Kidney (tissue), 22 donors: ENCODE measurements at places on chromosomes 7 and 10.

GRCh38 chr10:133270773-133271297 is 5.8 kb downstream of the ADAM8 start:
- DNase-seq: no peak

GRCh38 chr7:151588982-151589381 is 69.3 kb upstream of the RHEB start:
- DNase-seq: no peak

DNA sequence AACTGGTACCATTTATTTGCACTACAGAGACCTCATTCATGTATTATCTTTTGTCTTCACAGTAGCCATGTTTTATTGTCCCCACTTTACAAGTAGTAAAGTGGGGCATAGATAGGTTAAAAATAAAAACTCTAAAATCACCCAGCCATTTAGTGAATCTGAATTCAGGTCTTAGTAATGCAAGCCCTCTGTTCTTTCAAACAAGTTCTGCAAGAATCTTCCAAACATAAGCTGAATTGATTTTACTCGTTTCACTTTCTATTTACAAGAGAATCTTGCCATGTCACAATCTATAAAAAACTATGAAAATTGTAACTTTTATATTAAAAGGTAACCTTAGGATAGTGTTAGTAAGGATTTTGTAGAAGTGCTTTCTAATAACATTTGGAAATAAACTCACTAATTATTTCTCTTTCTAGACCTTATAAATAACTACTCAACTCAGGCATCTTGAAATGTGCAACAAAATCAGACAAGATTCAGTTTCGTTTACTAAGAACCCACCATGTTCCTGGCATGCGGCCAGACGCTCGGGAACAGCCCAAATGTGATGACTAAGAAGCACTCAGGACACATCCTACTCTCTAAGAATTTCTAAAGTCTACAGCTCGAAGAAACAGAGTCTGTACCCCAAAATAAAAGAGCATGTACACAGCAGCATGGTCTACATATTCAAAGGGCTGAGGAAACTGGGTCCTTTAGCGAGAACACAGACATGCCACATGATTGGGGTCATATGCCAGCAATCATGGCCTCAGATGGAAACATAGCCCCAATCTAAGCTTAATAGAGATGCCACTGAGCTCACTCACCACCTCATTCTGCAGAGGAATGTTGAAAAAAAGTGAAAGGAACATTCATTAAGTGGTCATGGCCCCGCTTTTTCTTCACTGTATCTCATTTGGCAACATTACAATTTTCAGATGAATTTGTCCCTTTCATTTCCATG is 167.6 kb downstream of the AMPH start:
- no peak for DNase-seq

DNA sequence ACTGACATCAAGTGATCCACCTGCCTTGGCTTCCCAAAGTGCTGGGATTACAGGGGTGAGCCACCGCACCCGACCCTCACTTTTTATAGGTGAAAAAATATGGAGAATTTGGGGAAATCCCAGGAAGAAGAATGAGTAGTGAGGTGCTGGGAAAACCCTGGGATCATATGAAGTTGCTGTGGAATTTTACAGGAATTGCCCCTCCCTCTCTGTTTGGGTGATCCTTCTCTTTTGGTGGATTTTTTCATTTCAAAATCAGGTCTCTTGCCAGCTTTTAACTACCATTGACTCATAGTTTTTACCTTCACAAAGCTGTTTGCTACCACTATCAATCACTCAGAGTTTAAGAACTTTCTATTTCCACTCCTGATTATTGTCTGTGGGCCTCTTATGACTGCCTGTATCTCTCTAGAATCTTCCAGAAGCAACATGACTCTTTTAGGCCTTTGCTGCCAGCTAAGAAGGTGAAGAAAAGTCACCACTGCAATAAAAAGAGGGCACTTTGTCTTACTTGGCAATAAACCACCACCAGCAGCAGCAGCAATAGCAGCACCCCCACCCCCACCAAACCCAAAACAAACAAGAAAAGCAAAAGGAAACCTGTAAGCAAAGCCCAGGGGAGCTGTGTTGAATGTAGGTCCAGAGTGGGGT is 4.0 kb upstream of the GIMAP8 start:
- peak; percentile 47 for DNase-seq

- DNase-seq: no peak
These were observed 43.8 kb downstream of the SP8 start for GRCh38 chr7:20742913-20743312.

DNA sequence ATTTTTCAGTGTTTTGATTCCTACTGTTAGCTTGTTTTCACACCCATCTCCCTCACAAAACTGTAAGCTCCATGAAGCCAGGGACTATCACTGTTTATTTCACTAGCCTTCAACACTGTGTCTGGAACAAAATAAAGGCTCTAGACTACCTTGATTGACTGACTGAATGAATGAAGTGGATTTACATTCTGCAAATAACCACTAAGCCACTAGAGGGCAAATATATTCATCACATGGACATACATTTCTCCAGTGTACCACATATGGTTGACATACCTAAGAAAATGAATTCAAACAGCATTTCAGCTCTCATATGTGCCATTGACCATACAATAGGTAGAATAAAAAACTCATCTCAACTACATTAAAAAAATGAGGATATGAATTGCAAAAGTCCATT is 185.9 kb downstream of the RAB11FIP2 start:
- no peak for DNase-seq

- no peak for DNase-seq
These were observed 27.5 kb downstream of the TLX1 start for GRCh38 chr10:101158459-101159058.

- peak; percentile 16 for DNase-seq
These were observed 40.1 kb upstream of the STRIP2 start for GRCh38 chr7:129394101-129394500.

GRCh38 chr7:157389951-157390730 is 53.3 kb downstream of the DNAJB6 start:
- DNase-seq: no peak

DNA sequence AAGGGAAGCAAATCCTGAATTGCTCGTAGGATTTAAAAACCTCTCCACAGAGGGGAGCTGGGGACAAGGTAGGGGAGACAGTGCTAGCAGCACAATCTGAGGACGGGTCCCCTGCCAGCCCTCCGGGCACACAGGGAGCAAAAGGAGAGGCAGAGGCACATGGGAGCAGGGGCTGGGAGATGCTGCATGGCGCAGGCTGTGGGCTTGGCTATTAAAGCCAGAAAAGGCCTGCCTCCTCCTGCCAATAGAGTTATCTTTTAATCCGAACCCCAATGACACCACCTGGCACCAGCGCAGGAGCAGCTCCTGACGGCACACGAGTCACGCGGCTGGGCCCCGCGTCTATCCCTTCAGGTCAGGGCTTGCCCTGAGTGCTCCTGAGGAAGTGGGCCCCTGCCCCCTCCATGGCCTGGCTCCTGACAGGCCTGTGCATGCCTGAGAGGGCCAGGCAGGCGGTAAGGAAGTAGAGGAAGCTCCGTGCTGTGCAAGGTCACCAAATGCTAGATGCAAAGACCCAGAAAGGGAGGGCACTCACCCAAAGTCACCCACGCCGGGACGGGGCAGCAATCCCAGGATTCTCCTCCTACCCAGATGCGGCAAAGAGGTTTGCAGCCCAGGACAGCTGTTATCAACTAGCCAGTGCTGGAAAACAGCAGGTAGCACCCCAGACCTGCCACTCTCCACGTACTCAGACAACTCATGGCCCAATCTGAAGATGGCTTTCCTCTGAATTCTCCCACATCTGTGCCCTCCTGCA is 28.1 kb downstream of the DLG5 start:
- DNase-seq: peak; percentile 82

- no peak for DNase-seq
These were observed 1077.6 kb downstream of the TYW1 start for GRCh38 chr7:68074242-68074641.

- DNase-seq: no peak
These were observed 32.3 kb upstream of the IL6 start for GRCh38 chr7:22694597-22695207.

GRCh38 chr10:79179164-79179956 is 110.6 kb downstream of the ZMIZ1 start:
- DNase-seq: peak; percentile 76

- DNase-seq: no peak
These were observed 1.7 kb upstream of the CACNA2D1 start for GRCh38 chr7:82445271-82445670.

- no peak for DNase-seq
These were observed 87.3 kb downstream of the ADCY1 start for GRCh38 chr7:45661302-45661995.

GRCh38 chr7:151081170-151082101 is 827 bp upstream of the FASTK start:
- no peak for DNase-seq

- no peak for DNase-seq
These were observed 102.8 kb downstream of the PIP4K2A start for GRCh38 chr10:22611425-22612115.

DNA sequence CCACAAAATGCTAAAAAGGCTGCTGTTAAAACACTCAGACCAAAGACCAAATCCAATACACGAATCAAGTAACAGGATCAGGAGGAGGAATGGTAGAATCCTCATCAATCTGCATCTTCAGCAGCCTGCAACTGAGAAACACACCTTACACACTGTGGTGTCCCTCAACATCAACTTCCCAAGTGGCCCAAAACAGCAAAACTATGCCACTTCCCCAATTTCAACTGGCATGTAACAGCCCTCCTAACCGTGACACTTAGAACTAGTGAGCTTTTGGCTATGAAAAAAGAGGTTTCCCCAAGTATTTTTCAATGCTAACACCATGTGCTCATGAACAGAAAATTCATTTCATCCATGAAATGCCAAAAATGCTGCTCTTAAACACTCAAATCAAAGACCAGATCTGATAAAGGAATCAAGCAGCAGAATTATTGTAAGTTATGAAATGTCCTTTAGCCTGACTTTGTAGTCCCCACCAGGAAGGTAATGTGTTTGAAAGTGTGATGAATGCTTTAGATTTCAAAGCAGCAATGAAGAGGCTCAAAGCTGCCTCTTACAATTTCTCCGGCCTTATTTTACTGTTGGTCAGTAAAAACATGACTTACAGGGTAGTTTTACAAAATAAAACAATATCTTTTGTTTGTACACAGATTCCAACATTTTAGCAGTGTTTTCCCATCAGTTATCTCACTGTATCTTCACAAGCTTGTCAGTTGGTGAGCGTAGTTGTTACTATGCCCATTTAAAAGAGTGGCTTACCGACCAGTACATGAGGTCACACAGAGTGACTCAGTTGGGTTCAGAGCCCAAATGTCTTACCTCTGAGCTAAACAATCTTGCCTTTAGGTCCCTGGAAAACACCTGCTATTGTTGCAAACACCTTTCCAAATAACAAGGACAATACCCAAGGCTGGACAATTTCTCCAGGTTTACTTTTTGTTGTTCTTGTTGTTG is 65.7 kb upstream of the ASAH2 start:
- no peak for DNase-seq

DNA sequence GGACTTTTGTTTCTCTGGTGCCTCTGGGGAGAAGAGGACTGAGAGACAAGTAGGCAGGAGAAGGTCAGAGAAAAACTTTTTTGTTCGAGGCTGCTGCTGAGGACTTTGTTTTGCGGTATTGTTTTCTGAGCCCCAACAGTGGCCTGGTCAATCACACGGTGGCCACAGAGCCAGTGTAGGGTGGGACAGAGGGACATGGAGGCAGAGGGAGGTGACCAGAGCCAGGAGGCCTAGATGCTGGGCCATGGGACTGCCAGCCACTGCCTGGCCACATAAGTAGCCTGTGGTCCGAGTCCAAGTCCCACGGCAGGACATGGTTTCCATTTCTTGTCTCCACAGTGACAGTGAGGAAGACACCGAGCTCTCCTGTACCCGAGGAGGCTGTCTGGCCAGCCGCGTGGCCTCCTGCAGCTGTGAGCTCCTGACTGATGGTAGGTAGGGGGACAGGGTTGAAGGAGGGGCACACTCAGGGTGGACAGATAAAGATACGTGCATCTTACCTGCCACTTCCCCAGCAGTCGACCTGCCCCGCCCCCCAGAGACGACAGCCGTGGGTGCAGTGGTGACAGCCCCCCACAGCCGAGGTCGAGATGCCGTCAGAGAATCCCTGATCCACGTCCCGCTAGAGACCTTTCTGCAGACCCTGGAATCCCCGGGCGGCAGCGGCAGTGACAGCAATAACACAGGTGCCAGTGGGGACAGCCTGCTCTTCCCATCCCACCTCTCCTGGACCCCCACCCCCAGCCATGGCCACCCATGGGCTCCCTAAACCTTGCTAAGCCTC is 27.5 kb downstream of the SH2B2 start:
- DNase-seq: no peak

- no peak for DNase-seq
These were observed 38.0 kb downstream of the ZNRF2 start for GRCh38 chr7:30322271-30323005.

DNA sequence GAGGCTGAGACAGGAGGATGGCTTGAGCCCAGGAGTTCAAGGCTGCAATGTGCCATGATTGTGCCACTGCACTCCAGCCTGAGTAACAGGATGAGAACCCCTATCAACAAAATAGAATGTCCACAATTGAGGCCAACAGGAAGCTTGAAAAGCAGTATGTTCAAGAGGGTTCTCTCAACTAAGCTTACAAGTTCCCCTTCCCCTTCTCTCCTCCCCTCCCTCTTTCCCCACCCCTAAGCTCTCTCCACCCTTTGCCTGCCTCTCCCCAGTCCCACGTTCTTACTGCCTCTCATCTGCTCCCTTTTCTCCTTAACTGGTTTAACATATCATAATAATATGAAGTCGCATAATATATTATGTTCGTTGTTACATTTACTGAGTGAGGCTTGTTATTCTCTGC is 35.4 kb downstream of the KIAA1549 start:
- no peak for DNase-seq

- DNase-seq: no peak
These were observed 14.1 kb downstream of the ZWINT start for GRCh38 chr10:56346845-56347415.

GRCh38 chr7:66043681-66044497 is 31.7 kb upstream of the ASL start:
- peak; percentile 81 for DNase-seq

GRCh38 chr10:121129266-121129665 is 278.1 kb downstream of the WDR11 start:
- no peak for DNase-seq

DNA sequence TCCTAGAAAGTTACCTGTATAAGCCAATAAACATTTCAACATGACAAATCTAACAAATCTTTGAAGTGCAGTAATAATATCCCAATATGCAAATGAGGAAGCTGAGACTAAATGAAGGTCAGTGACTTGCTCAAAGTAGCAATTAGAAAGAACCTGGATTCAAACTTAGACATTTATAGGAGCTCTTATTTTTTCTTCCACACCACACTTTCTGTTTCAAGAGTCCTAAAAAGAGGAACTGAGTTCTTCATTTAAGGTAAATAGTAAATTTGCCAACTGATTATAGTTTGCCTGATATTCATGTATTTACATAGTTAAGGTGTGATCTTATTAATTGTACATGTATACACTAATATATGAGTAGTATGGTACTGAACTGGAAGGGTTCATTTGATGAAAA is 44.0 kb downstream of the KLHDC10 start:
- no peak for DNase-seq

- DNase-seq: peak; percentile 17
These were observed 107.4 kb downstream of the ZEB1 start for GRCh38 chr10:31426401-31426800.
